ENCODE measurements at places on chromosomes 1 and 21.
A peak's percentile ranks its signal among the peaks of the same experiment; 100 is the strongest.

DNA sequence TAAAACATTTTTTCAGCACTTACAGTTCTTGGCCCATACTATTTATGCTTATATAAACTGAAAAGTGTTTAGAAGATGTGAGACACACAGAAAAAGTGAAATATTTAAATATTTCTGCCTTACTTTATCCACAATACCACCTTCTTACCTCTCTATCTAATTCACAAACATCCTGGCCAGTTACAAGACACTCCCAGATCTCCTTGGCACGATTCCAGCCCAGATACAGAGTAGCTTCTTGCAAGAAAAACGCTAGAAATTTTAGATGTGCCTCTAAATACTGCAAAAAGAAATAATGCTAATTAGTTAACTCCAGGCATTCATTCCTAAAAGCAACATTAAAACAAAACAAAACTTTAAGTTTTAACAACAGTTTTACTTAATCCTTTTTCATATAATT is 68.4 kb downstream of the USP24 start:
- no peak for DNase-seq

GRCh38 chr1:235093013-235093695 is 35.5 kb downstream of the TOMM20 start:
- no peak for DNase-seq

DNA sequence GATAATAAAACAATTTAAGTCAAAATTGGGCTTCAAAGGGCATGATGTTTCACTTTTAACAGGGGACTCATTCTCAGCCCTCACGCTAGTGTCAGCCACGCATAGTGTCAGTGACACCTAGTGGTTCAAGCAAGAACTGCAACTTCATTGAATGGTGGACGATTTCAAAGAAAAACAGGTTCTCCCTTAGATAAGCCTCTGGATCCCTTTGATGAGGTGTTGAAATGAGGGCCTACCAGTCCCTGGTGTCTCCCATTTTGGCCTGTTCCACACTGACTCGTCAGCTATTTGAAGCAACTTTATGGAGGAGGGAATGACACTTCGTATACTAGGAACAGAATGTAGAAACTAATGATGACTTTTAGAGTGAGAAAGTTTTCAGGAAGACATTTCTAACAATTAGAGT is 56.2 kb downstream of the FCRL5 start:
- peak; percentile 31 for DNase-seq

GRCh38 chr1:110164725-110165350 is 14.5 kb downstream of the SLC6A17 start:
- DNase-seq, result no peak

DNA sequence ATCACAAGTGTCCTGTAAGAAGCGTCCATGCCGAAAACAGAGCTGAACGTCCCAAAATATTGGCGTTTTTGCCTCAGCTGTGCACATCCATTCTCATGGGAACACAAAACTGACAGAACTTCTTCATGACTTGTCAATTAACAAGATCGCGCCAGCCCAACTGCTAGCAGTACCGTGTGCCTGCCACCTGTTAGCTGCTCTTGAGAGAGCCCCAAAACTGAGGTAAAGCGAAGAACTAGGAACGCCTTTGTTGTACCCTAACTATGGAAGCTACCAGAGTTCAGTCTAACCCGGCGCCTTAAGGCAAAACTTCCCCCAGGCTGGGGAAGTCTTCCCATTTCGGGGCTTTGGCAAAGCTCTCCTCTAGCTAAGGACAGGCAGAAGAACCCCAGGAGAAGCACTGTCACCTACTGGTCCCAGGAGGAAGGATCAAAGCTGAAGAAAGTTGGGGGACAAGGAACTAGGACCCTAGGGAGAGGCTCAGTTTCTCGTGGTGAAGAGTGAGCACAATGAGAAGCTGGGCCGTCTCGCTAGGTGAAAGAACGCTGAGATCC is 719 bp downstream of the EYA3 start:
- no peak for DNase-seq

GRCh38 chr1:145906954-145907753 is 2.7 kb downstream of the ITGA10 start:
- no peak for DNase-seq

DNA sequence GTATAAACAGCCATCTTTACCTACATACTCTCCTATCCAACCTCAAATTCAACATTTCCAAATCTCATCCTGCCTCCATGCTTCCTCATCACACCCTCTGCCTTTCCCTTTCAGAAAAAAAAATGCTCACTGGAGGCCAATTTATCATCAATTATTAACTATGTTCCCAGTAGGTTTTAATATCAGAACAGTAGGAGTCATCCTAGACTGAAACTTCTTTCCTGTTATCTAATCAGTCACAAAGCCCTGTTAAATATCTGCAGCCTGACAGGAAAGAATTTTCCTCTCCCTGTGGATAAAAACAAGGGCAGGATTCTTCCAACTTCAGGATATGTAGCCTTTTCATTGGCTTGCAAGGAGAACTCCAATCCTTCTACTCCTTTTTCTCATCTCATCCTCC is 28.4 kb downstream of the EGLN1 start:
- DNase-seq, result no peak

DNA sequence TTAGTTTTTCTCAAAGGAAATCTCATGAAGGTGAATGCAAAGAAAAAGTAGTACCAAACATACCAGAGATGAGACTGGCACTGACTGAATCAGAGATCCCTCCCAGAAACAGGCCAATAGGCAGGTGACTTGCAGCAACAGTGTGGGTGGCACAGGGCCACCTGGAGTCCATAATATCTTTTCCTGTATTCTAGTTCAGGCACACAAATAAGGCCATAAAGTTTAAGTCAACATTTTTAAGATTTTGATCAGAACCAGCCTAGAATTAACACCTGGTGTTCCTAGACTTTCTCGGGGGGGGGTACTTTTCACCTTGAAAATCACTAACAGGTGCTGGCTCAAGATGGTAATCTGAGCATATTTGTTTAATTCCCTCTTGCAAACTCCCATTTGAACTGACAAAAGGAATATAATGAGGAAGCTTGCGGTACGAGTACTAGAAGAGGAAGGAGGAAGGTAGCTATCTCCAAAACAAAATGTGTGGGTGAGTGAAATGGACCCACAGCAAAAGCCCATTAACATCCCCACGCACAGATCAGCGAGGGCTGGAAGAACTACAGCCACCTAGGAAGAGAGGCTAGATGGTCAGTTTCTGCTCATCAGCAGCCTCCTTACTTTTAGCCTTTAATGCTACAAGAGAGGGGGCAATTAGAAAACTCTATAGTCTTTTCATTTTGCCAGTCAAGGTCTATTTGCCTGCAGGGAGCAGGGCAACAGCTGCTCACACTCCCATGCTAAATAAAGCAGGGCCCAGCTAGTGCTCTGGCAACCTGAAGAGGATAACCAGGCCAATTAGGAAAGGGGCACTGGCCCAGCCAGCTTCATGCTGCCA is 18.9 kb downstream of the SDE2 start:
- no peak for DNase-seq

- DNase-seq, result no peak
Measured at GRCh38 chr1:83964153-83964552, 34.8 kb downstream of the TTLL7 start.

- no peak for DNase-seq
Measured at GRCh38 chr1:204545881-204546280, 29.7 kb downstream of the MDM4 start.

DNA sequence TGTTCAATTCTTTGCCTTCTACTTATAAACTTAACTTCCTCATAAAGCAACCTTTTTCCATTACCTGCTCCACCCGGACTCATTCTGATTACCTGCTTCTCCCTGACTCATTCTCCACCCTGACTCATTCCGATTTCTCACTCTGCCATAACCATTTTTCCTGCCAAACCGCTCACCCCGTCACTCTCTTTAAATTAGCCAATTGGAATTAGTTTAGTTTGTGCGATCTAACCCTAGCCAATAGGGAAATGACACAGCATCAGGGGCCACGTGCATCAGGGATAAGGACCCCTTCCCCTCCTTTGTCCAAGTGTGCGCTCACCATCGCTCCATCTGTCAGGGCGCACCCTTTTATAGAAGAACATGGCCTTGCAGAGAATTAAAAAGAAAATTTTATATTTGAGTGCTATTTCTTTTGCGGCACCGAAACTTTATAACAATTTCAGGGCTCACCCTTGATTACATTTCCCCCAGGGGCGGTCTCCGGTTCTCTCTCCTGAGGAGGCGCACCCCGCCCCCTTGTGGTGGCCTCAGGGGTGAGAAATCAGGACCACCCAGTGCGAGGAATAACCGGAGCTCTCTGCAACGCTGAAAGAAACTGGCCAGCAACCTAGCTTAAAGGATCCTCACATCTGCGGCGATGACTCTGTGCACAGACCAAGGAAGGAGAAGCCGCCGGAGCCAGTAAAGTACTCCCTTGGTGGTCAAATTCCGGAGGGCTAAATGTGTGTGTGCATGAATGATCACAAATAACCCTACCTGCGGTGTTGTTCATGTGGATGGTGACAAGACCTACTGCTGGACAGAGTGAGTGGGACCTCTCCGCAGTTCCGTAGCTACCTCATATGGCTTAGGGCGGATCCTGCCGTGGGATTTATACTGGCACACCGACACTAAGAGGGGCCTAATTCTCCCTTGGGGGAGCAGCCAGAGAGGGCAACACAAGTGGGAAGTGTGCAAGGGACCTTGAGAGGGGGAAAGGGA is 30.3 kb upstream of the CBR3 start:
- DNase-seq, result peak; percentile 49

DNA sequence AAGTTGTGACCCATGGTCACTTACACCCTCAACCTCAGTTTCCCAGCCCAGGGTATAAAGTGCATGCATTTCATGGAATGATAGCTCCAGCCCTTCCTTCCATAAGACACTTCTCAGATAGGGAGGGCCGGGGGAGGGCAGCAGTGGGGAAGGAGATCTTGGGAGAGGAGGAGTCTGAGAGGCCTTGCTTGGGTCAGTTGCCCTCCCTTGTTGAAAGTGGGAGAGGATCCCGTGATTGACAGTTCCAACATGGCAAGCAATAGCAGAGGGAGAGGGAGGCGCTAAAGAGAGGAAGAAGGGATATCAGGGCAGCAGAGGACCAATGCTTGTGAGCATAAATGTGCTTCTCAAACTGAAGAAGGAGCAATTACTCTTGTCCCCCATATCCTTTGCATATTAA is 244.4 kb downstream of the CHRM3 start:
- no peak for DNase-seq

GRCh38 chr1:47371016-47371517 is 37.5 kb downstream of the CMPK1 start:
- no peak for DNase-seq

DNA sequence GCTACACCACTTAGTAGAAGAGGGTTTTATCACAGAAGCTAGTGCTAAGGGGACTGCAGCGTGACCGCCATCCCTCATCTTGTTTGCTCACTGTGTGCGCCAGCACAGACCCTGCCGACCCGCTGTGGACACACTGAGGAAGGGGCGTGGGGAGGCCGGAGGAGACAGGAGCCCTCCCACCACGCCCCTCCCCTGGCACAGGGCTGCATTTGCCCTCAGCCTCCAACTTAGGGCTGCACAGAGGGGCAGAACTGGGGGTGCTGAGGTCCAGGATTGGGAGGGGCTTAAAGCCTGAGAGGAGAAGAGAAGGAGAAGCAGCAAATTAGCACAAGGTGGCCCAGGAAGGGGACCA is 37.2 kb downstream of the RRP1 start:
- DNase-seq, result no peak

- DNase-seq, result no peak
Measured at GRCh38 chr1:96036763-96037162, 684.8 kb upstream of the PTBP2 start.

DNA sequence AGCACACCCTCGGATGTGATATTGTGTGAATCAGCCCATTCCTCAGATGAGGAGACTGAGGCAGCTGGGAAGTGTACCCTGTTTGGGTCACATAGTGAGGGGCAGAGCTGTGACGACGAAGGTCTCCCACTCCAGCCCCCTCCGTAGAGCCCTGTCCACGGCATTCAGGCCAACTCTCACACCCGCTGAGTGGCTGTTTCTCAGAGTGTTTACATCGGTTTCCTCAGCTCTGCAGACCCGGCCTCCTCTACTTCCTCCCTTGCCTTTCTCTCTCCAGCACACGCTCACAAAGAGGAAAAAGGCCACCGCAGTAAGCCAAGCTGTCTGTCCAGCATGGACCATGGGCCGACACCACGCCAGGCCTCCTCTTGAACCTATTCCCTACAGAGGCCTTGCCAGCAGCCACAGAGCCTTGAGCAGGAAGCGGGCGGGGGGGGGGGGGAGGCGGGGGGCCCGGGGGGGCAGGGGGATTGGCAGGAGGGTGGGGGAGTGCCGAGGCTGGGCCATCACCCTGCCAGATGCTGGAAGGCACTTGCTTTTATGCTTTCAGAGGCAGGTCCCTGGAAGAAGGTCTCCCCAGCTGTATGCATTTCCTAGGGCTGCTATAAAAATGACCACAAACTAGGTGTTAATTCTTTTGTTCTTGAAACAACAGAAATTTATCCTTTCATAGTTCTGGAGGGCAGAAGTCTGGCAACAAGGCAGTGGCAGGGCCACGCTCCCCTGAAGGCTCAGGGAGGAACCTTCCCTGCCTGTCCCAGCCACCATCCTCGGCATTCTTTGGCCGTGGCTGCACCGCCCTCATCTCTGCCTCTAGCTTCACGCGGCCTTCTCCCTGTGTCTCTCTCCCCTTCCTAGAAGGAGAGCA is 178.4 kb downstream of the PSMG1 start:
- DNase-seq, result no peak

DNA sequence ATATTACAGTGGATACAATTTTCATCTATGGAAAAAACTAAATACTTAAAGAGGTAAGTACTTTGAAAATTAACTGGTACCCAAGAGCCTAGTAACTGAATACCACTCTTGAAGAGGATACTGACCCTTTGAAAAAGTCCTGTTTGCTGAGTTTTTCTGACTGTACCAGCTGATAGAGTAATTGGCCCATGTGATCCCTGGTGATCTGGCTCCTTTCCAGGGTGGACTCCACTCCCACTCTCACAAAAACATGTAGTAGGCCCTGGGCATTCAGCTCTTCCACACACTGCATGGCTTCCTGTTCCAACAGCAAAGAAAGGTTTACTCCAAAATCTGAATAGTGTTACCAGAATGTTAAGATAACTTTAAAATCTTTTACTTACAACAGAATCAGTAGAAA is 53.6 kb upstream of the HP1BP3 start:
- DNase-seq, result no peak

- no peak for DNase-seq
Measured at GRCh38 chr21:22224261-22224660, 1226.1 kb downstream of the NCAM2 start.

DNA sequence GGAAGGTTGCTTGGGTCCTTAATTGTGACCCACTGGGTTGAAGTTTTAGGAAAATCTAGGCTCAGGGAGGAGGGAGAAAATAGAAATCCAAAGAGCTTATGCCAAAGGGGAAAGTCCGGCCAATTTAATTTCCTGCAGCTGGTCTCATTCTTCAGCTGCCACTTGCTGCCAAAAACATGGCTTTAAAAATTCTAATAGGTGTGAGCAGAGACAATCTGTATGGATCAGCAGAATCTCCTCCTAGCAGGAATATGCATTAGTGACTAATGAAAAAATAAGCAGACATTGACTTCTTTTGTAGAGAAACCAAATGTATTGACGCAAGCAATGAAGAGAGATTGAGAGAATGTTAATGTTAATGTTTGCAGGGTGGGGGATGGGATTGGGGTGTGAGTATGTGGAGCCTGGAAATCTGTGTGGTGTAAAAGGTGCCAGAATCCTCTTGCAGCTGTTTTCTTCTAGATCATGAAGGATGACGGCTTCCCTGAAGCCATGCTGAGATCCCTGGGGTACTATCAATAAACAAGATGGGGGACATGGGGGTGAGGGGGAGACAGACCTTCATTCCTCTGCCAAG is 35.3 kb downstream of the VWA5B1 start:
- DNase-seq, result no peak
